ENCODE measurements at places on chromosomes 16 and 17.

GRCh38 chr17:65456368-65457151 is 104.9 kb downstream of the AXIN2 start:
- no peak for DNase-seq

DNA sequence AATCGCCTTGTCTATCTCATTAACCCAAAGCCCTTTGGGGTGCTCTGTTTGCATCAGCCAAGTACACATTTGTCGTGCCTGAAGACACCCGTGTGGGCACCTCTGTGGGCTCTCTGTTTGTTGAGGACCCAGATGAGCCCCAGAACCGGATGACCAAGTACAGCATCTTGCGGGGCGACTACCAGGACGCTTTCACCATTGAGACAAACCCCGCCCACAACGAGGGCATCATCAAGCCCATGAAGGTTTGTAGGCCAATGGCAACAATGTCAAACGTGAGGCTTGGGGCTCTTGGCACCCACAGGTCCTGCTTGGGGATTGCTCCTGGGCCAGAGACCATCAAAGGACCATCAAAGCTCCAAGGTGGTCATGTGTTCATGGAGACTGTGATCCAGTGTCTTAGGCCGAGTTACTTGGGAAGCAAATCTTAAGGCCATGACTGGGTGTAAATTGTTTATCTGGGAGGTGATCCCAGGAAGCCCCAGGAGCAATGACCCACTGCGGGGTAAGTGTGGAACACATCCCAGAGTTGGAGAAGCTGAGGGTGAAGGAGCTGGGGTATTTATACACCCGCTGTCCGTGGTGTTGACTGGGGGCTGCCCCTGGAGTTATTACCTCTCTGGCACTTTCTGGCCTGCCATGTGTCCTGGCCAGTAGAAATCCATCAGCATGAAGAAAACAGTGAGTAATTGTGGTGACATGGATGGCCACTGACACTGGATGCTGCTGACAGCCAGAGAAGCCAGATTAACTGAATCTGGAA is 24.0 kb downstream of the CDH5 start:
- no peak for DNase-seq

DNA sequence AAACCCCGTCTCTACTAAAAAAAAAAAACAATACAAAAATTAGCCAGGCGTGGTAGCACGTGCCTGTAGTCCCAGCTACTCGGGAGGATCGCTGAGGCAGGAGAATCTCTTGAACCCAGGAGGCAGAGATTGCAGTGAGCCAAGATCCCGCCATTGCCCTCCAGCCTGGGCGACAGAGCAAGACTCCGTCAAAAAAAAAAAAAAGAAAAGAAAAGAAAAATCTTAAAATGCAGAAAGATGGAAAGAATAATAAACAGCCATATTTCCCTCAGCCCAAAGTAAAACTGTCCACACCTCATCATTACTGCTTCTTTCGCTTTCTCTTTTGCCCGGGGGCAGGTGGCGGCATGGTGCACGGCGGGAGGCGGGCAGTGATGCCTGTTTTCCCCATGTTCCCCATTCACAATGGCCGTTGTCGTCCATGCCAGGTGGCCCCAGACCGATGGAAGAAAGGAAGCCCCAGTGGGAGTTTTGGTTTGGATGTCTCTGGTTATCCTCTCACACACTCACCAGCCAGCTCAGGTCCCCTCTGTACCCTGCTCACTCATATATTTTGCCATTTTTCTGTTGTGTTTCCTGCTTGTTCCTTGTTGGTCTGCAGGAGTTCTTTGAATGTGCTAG is 37.0 kb upstream of the PEMT start:
- no peak for DNase-seq

GRCh38 chr17:30545024-30545423 is 67.8 kb downstream of the GOSR1 start:
- no peak for DNase-seq

DNA sequence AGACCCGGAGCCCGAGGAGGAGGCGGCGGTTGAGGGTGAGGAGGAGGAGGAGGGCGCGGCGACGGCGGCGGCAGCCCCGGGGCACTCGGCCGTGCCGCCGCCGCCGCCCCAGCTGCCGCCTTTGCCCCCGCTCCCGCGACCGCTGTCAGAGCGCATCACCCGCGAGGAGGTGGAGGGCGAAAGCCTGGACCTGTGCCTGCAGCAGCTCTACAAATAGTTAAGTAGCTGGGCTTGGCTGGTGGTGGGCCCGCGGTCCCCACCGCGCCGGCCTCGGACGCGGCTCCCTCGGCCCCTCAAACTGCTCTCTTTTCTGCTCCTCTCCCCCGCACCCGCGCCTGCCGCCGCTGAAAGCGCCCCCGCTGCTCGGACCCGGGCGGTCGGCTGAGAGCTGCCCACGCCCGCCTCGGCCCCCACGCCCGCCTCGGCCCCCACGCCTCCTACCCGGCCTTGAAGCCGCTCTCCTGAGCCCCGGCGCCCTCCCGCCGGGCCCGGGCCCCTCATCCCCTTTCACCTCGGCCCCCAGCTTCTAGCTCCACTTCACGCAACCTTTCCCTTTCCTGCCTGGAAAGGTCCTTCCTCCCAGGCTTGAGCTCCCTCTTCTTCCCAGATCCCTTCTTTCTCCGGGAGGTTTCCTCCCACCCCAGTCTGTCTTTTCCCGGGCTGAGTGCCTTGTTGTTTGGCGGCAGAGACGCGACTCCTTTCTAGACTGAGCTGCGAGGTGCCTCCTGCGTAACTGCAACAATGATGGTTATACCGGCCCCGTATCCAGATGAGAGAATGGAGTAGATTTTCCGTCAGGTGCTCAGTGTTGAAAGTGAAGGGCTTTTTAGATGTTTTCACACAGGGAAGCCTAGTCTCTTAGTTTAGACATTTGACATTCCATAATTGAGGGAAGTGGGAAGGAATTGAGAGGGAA is 850 bp downstream of the PPM1E start:
- DNase-seq = peak; percentile 12

DNA sequence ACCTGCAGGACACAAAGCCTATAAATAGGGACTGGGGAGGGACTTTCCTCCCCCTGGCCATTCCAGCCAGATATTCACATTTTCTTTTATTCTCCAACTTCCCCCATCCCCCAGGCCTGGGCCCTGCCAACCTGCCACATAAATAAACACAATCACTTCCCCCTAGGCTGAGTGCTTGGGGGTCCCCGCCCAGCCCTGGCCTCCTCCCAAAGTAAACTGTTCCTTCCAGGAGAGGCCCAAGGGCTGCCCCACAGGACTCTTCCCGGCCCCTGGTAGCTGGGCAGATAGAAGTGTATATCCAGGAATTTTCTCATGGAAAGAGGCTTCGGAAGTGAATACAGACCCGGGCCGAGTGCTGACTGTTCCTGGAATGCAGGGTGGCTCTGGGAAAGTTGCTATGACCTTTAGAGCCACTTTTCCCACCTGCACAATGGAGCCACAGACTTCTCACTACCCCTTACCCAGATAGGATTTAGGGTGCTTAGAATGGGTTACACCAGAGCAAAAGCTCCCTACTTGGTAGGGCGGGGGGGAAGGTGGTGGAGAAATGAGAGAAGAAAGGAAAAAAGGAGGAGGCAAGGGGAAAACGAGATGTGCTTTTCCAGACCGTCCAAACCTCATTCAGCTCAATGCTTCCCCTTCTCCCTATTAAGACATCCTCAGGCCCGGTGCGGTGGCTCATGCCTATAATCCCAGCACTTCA is 8.5 kb downstream of the CSF3 start:
- no peak for DNase-seq

DNA sequence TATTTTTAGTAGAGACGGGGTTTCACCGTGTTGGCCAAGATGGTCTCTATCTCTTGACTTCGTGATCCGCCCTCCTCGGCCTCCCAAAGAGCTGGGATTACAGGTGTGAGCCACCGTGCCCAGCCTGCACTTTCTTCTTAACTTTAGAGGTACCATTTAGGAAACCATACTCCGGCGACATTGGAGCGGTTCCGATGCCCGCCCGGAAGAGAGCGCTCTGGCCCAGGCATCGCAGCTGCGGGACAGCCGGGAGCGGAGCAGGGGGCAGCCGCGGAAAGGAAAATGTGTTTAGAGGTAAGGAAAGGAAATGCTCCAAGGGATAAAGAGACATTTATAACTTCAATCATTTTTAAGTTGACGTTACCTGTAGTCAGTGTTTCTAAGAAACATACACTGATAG is 6.0 kb upstream of the HS3ST3B1 start:
- no peak for DNase-seq

- DNase-seq = no peak
Measured at GRCh38 chr17:11538366-11538765, 59.9 kb upstream of the DNAH9 start.

GRCh38 chr16:84726079-84726668 is 26.4 kb downstream of the USP10 start:
- DNase-seq = peak; percentile 75

- DNase-seq = no peak
Measured at GRCh38 chr17:16352303-16352666, 984 bp downstream of the CENPV start.

GRCh38 chr16:48602356-48603014 is 7.5 kb downstream of the N4BP1 start:
- no peak for DNase-seq

- no peak for DNase-seq
Measured at GRCh38 chr16:10693889-10694288, 841 bp downstream of the TEKT5 start.

DNA sequence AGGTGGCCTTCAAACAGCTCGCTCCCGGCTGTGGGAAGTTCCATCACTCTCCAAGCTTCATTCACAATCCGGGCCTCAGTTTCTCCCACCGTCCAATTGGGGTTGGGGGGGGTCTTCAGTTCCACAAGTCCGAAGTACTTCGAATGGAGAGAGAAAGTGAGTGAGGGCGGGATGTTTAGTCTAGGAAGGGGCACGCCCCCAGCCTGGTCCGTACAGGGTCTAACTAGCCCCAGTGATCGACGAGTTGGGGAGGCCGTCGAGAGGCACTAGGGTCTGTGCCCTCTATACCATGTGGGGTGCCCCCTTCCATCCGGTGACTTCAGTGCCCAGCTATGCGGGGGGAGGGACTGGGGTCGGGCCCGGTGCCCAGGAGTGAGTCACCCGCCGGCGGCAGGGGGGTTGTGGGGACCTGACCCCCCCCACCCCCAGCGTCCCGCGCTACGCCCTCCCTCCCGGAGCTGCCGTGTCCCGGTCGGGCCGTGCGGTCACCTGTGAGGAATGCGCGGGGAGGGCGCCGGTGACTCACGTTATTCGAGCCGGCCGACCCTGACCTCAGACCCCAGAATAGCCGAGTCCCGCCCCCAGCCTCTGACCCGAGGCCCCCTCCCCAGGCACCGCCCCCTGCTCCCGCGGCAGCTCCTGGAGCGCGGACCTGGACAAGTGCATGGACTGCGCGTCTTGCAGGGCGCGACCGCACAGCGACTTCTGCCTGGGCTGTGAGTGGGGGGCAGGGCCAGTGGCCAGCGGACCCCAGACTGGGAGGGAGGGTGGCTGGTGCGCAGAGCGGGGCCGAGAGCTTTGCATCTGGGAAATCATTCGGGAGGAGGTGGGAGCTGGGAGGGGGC is 658 bp downstream of the TNFRSF12A start:
- DNase-seq = peak; percentile 62

- no peak for DNase-seq
Measured at GRCh38 chr17:8141741-8142140, 10.5 kb downstream of the PER1 start.

Data from T-helper 17 cell (primary cell).